HAP-1 (cell line): ENCODE measurements at places on chromosomes 3 and 15.
A peak's percentile ranks its signal among the peaks of the same experiment; 100 is the strongest.

DNA sequence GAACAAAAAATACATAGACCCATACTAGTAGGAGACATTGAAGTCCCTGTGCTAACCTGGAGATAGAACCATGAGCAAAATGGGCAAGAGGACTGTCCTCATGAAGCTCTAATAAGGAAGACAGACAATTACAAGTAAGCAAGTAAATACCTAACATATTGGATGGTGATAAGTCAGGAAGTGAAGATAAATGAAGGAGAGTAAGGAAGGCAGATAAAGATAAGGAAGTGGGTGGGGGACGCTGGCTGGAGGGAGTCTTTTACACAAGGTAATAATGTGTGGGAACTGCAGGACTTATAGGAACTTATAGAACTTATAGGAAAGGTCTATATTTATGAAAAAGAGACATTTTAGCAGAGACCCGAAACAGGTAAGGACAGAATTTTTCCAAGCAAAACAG, 148.9 kb upstream of the ABI3BP start:
- no peak for DNase-seq

- DNase-seq = no peak
Observed at GRCh38 chr15:66921319-66921915, 144.0 kb upstream of the SMAD3 start.

GRCh38 chr15:48373821-48374451, 42.7 kb downstream of the DUT start:
- no peak for DNase-seq

DNA sequence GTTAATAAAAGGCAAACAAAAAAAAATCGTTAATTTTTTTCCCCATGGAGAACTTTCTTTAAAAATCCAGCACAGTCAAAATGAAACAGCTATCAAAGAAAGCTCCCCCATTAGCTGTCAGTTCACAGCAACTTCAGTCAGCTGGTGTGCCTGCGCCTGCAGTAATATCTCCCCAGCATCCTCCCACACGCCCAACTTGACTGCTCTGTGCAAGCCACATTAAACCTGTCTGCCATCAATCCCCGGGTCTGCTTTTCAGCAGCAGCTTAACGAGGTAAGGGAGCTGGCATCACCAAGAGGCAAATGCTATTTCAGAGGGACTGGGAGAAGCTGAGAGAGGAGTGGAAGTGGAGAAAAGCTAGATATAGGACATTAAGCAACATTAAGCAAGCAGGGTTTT, 337.5 kb downstream of the GAP43 start:
- no peak for DNase-seq

- peak; percentile 28 for DNase-seq
Observed at GRCh38 chr3:148075771-148076716, 621.7 kb upstream of the AGTR1 start.

GRCh38 chr3:112818289-112818688, 28.4 kb downstream of the CD200R1L start:
- no peak for DNase-seq

GRCh38 chr3:33937628-33938027, 139.2 kb downstream of the PDCD6IP start:
- no peak for DNase-seq

DNA sequence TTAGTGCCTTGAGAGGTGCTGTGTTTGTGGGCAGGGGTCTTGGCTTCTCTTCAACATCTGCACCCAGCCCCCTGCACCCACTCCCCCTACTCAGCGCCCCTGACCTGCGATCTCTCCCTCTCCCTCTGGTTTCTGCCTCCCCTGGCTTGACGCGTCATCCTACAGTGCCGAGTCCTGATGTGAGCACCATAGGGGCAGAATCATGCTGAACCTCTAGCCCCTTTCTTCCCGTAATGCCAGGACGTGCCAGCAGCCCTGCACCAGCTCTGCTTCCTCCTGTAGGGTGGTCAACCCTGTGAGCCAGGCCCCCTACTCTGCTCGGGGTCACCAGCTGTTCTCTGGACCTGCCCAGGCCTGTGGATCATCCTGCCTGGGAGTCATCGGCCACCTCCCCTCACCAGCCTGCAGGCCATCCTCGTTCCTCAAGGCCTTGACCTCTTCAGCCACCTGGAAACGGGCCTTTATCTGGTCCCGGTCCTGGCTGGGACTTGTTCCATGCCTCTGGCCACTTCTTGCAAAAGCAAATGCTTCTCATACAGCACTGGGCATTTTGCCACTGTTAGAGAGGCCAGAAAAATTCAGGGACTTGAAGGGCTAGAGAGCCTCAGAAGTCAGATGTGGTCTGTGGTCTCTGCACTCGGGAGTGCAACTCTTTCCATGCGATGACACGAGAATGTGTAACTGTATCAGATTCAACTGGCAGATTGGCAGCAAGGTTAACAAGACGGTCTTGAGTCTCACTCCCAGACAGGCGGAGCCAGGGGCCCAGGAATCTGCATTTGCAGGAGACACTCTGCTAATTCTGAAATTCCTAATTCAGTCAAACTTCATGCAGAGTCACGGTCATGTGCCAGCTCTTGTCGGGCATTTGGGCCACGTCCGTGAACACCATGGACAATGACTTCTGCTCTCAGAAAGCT, 16.7 kb upstream of the KLF15 start:
- no peak for DNase-seq

DNA sequence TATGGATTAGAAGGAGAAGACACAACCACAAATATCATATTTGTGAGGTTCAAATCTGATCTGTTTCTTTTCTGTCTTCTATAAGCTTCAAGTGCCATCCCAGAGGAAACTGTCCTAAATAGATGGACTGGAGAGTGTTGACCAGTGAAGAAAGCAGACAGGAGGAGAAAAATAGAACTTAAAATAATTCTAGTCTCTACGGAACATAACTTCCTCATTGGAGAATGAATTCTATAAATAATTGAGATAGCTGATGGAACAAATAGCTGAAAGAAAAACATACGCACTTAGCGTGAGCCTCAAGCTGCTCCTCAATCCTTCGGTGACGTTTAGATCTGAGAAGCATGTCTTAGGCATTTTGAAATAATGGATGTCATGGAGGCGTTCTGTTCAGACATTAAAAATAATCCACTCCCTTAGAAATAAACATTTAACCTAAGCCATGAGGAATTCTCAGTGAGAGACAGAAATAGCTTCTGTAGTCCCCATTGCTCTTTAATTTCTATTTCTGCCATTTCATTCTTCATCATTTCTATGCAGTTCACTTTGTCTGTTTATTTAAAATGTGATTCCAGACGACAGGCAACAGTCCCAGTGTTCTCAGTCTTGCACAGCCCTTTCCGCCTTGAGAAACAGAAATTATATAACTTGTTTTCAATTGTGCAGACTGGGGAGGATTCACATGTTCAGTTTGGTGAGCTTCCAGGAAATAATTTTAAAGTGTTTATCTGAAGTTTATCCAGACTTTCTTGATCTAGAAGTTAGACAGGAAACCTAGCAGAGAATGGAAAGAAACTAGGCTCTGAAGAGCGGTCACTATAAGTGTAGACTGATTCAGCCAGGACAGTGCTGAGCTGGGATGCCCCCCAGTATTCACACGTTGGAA, 97.3 kb downstream of the NR1D2 start:
- DNase-seq = no peak

GRCh38 chr3:65004306-65004705, 316.5 kb upstream of the ADAMTS9 start:
- DNase-seq = no peak

- no peak for DNase-seq
Observed at GRCh38 chr3:142315083-142315482, 89.7 kb upstream of the GK5 start.
